Mesangial cell (primary cell): ENCODE measurements at places on chromosomes 2 and 18. TPM values are rescaled to one million over a fixed set of nuclear protein-coding genes. Genes with fewer than 3 reads are reported as not detected.

Gene ATOH8
- 2.4 and 3.3 TPM in 2 replicates for total RNA-seq

Gene AQP12B
- not detected in 2 replicates for total RNA-seq

Gene AFF3
- 4.1 and 7.4 TPM in 2 replicates for total RNA-seq

Gene NCKAP5
- 0.25 and 0.98 TPM in 2 replicates for total RNA-seq

Gene TWIST2
- 6.3 and 12.7 TPM in 2 replicates for total RNA-seq

Gene FASTKD2
- total RNA-seq, result 15.6 and 26.6 TPM in 2 replicates

Gene VWA3B
- under 0.01 TPM in 1 of 2 replicates, not detected in the other for total RNA-seq

Gene SP110
- 6.8 and 10.3 TPM in 2 replicates for total RNA-seq

Gene IDH1
- total RNA-seq, result 52.2 and 63.2 TPM in 2 replicates

Gene MPPE1
- 8.8 and 29.7 TPM in 2 replicates for total RNA-seq

Gene SKOR2
- not detected in 2 replicates for total RNA-seq

Gene ALPP
- total RNA-seq, result not detected in 2 replicates

Gene SERPINB11
- not detected in 2 replicates for total RNA-seq

Gene FBXO48
- 0.13 and 0.33 TPM in 2 replicates for total RNA-seq

Gene POTEC
- not detected in 2 replicates for total RNA-seq

Gene TIGD1
- 1.4 and 2.3 TPM in 2 replicates for total RNA-seq

Gene PNPT1
- total RNA-seq, result 9.5 and 17.3 TPM in 2 replicates

Gene POLR1B
- total RNA-seq, result 12.7 TPM in 2 replicates

Gene RSAD2
- total RNA-seq, result 0.25 TPM in 1 of 2 replicates, not detected in the other

Gene ANKRD29
- total RNA-seq, result 0.81 and 5.1 TPM in 2 replicates

Gene LYG2
- total RNA-seq, result not detected in 2 replicates

Gene POTEE
- total RNA-seq, result not detected in 2 replicates

Gene ALKAL2
- total RNA-seq, result 0.25 TPM in 1 of 2 replicates, not detected in the other

Gene LRATD1
- total RNA-seq, result 0.49 and 2.8 TPM in 2 replicates

Gene CDK5R2
- not detected in 2 replicates for total RNA-seq

Gene NAB1
- 19.2 and 28.0 TPM in 2 replicates for total RNA-seq

Gene SPP2
- not detected in 2 replicates for total RNA-seq

Gene KCNS3
- 18.9 and 21.0 TPM in 2 replicates for total RNA-seq

Gene SLC9A2
- total RNA-seq, result under 0.01 and 0.13 TPM in 2 replicates

Gene TMEM131
- 12.3 and 13.5 TPM in 2 replicates for total RNA-seq

Gene FBXO36
- total RNA-seq, result 3.4 and 5.1 TPM in 2 replicates
